ENCODE measurements at places on chromosomes 12 and 14.

GRCh38 chr14:68309616-68310015 lies 483.3 kb downstream of the ZFP36L1 start:
- no peak for DNase-seq

DNA sequence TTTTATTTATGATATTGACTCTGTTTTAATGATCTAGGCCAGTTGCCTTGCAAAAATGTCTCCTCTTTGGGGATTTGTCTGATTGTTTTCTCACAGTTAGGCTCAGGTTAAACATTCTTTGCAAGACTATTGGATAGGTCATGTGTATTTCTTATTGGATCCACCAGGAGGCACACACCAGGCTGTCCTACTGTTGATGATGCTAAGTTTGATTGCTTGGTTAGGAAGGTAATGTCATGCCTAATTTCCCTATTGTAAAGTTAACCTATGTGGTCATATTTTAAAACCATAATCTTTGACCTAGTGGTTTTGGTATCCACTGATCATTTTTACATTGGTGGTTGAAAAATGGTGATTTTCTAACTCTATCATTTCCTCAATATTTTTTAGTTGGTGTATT lies 137.1 kb downstream of the BRMS1L start:
- no peak for DNase-seq

DNA sequence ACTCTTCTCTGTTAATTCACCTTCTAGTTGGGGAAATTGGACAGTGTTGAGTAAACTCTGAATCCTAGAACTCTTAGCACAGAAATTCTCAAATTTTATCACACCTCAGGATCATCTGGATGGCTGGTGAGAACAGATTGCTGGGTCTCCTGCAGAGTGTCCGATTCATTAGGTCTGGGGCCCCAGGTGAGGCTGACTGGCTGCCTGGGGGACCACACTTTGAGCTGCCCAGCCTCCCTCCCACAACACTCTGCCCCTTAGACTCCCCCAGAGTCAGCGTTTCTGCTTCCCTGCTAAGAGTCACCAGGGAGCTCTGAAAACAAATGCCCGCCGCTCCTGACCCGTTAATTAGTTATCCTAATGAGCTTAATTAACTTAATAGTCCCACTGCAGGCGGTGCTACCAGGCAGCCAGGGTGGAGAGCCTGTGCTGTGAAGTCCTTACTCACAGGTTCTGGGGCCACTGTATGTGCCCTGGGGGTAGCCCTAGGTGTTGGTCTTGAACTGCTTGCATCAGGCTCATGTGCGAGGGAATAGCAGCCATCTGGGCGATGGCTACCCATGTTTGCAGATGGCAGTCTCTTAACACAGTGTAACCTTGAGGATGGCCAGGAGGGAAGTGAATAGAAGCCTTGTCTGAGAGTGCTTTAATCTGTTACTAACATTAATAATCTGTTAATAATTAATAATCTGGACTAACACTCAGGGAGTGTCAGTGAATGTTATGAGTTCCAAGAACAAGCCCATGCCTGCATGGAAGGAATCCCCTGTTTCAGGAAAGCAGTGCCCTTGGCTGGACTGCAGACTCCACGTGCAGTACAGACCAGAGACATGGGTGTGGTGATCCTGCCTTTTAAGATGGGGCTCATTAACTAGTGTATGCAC lies 35.6 kb downstream of the AACS start:
- no peak for DNase-seq

DNA sequence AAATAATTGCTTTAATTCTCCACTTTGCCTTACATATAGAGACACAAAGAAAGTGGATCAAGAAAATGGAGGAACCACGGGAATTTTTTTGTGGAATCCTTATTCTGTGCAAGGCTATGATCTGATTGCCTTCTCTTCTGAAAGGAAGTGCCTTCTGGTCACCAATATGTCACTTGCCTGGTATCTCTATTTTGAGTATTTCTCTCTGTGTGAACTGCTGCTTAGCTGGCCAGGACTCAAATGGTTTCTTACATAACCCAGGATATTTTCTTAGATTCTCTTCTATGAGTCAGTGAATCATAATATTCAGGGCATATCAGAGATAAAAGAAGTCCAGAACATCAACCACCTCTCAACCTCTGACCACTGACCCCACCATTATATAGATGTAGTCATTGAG lies 156.1 kb downstream of the DIO2 start:
- no peak for DNase-seq

GRCh38 chr14:31326111-31326510 lies 94.2 kb downstream of the HEATR5A start:
- DNase-seq = no peak

GRCh38 chr14:73754911-73755360 lies 40.8 kb upstream of the PNMA1 start:
- DNase-seq = no peak

GRCh38 chr12:113464852-113465719 lies 6.6 kb downstream of the LHX5 start:
- DNase-seq = no peak

DNA sequence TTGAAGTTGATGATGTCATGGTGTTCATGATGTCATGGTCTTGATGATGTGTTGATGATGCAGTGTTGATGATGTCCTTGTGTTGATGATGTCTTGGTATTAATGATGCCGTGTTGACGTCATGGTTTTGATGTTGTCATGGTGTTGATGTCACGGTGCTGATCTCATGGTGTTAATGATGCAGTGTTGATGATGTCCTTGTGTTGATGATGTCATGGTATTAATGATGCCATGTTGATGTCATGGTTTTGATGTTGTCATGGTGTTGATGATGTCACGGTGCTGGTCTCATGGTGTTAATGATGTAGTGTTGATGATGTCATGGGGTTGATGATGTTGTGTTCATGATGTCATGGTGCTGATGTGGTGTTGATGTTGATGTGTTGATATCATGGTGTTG lies 48.0 kb upstream of the RIMBP2 start:
- DNase-seq = no peak

DNA sequence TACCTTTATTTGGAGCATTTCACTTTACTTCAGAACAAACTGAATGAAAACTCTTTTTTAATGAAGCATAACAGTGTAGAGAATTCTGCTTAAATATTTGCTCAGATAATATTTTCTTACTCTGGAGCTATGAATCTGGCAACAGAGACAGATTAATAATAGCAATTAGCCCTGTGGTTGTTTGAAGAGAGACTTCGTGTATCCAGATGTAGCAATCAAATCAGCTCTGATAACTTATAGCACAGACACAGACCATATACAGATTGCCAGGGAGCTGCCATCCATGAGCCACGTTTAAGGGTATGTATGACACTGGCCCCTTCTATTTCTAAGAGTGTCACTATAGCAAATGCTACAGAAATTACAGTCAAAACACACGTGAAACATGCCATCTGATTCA lies 146.6 kb downstream of the EXOC5 start:
- DNase-seq = no peak

DNA sequence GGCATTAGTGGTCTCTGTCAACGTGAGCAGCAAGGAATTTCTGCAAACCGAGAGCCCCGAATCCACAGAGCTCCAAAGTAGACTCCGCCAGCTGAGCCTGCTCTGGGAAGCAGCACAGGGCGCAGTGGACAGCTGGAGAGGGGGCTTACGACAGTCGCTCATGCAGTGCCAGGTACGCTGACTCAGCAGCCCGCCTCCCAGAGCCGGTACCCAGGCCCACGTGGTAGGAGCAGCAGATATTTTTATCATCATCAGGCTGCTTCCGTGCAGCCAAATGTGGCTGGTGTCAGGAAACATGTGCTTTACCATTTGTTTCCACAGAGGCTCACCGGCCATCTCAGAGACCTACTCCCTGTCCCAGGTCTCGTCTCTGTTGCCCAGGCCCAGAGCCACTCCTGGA lies 73.7 kb downstream of the ESR2 start:
- no peak for DNase-seq

DNA sequence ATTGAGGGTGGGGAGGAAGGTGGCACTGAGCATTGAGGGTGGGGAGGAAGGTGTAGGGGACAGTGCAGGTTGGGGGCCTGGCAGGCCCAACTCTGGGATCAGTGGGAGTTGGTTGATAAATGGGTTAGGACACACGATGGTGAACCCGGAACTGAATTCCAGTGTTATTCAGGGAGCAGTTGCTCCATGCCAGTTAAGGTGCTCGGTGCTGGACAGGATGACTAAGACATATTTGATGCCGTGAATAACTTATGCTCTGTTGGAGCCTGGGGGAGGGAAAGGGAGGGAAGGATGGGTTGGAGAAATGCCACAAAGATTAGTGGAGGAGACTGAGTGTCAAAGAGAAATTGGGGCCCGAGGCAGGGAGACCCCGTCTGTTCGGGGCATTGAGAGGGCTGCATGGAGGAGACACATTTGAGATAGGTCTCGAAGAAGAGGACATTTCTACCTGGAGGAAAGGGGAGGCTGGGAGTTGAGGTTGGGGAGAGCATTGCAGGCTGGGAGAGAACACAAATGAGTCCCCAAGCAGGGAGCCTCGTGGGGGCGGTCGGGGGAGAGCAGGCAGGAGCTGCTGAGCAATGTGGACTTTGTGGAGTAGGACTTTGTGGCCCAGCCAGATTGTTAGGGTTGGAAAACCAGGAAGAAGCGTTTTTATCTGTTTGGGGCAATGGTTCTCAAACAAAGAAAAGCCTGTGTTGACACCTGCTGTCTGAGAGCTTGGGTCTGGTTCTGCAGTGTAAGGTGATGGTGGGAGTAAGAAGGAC lies 65.3 kb downstream of the IQSEC3 start:
- no peak for DNase-seq

- no peak for DNase-seq
These were observed 22.3 kb downstream of the DCAF4 start for GRCh38 chr14:72948481-72949138.

DNA sequence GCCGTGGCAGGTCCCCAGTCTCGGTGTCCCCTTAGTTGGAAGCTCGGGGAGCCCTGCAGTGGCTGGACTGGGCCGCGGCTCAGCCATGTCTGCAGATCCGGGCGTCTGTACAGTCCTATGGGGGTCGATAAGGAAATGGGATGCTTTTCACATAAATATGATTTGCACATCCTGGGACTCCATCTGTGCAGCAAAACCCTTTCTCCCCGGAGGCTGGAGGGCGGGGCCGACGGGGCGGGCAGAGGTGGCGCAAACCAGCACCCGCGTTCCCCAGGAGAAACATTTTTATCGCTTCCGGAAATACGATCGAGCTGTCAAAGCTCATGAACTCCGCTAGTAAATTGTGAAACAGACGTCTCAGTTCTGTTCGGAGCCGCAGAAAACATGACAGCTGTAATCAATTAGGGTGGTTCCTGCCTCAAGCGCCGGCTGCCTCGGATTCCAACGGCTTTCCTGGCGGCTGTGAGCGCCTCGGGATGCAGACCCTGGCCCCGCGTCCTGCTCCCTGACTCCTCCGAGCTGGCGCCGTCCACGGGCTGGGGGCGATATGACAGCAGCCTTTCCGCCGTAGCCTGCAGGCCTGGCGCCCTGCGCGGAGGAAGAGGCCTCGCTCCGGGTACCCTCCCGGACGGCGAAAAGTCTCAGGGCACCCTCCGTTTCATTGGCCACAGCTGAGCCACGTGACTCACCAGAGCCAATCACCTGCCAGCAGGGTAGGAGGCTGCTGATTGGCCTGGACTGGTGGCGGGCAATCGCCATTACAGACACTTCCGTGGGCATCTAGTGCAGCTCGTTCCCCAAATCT lies 23.0 kb downstream of the DIO3 start:
- DNase-seq = peak; percentile 9

- DNase-seq = no peak
These were observed 31.0 kb upstream of the NPFF start for GRCh38 chr12:53538209-53538689.

GRCh38 chr12:61011767-61012423 lies 1248.3 kb upstream of the USP15 start:
- DNase-seq = no peak

- DNase-seq = no peak
These were observed 105.5 kb upstream of the CCND2 start for GRCh38 chr12:4168036-4168435.

DNA sequence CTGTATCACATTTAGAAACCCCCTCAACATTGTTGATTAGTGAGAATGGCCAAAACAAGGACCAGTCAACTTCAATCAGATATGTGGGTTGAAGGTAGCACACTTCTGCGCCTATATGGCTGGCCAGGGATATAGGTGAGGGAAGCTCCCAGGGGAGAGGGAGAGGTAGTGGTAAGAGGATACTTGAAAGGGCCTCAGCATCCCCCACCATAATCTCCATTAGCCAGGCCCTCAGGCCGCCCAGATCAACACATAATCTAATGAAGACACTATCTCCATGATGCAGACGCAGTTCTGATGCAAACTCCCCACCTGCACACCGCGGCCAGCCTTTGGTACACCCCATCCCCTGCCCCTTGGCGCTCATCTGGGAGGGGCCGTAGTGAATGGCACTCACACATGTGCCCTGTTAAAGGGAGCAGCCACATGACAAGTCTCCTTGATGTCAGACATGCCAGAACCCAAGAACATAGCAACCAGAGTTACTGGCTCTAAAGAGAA lies 158.0 kb downstream of the TMEM132C start:
- DNase-seq = no peak

- no peak for DNase-seq
These were observed 97.9 kb upstream of the FAR2 start for GRCh38 chr12:29051221-29051620.
